Frontal cortex (tissue), 4 donors: ENCODE measurements at places on chromosomes 12 and 14.
A peak's percentile ranks its signal among the peaks of the same experiment; 100 is the strongest.

GRCh38 chr12:109670731-109671130, 42.9 kb upstream of the FAM222A start:
- DNase-seq, result no peak

DNA sequence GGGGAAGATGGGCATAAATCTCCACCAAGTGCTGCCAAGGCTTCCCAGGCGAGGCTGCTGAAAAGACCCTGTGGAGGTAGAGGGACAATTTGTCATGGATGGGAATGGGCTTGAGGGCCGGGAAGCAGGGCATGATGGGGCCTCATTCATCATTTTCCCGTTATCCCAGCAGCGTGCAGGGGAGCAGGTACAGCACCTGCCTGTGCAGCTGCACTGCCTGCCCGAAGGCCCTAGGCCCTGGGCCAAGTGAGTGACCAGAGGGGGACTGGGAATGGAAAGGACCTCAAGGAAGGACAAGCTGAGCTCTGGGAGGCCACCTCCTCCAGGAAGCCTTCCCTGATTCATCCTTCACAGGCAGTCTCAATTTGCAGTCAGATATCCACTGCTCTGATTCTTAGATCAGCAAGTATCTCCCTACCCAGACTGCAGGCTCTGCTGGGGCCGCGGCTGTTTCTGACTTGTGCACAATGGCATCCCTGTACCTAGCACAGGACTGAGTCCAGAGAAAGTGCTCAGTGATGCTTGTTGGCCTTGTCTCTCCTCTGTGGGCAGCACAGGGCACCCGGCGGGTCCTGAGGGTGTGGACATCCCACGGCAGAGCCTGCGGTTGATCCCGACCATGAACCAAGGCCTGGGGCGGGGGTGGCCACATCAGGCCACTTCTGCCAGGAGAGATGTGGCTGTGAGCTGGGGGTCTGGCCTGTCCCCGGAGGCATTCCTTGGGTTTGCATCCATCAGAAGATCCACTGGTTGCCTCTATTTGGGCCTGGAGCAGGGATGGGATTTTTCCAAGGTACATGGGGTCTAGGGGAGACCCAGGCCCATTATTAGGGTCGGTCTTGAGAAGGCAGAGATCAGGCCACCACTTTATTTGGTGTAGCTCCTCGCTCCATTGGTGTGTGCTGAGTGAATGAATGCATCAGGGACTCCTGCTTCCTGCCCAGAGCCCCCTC, 167.3 kb upstream of the RTL1 start:
- DNase-seq, result no peak

GRCh38 chr12:16583969-16584745, 21.8 kb downstream of the LMO3 start:
- no peak for DNase-seq

- no peak for DNase-seq
These were observed 523.1 kb downstream of the SOX5 start for GRCh38 chr12:23426328-23426727.

DNA sequence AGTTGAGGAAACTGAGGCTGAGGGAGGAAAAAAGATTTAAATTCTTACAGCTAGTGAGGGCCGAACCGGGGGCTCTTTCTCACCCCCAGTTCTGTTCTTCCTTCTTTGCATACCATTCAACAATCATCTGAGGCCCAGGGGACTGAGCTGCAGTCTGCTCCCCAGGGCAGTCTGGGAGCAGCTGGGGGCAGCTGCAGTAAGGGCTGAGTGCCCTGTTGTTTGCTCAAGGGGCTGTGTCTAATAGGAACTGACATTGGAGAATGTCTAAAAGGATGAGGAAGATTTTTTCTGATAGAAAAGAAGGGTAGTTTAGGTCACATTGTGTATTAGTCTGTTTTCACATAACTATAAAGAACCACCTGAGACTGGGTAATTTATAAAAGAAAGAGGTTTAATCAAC, 42.2 kb downstream of the SLC17A8 start:
- no peak for DNase-seq

DNA sequence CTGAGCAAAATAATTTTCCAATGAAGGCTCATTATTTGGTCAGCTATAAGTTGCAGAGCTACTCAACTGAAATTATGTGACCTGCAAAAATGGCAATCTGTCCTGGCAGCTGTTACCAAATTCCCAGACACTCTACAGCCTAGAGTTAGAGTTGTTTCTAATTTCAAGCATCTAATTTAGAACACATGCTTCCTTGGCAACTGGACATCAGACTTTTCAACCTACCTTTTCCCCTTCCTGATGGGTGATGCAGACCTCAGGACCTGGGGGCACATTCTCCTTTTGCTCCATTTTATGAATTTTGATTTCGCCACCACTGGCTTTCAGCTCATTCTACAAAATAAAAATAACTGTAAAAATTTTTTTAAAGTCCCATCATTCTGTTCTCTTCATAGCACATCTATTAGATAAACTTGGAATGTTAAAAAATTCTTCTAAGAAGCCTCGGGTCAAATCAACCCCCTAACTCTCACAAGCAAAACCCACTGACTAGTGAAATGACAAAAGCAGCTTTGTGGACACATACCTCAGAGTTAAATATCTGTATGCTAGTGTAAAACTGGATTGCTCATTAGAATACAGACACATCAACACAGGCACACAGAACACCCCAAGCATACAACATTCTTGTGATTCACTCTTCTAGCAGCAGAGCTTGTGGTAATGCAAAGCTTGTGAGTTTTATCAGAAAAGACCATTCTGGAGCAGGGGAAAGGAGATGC, 33.5 kb upstream of the CERS5 start:
- DNase-seq, result no peak

- DNase-seq, result no peak
These were observed 21.7 kb downstream of the TAOK3 start for GRCh38 chr12:118350908-118351559.

- no peak for DNase-seq
These were observed 165.3 kb upstream of the RASSF8 start for GRCh38 chr12:25793196-25793595.

DNA sequence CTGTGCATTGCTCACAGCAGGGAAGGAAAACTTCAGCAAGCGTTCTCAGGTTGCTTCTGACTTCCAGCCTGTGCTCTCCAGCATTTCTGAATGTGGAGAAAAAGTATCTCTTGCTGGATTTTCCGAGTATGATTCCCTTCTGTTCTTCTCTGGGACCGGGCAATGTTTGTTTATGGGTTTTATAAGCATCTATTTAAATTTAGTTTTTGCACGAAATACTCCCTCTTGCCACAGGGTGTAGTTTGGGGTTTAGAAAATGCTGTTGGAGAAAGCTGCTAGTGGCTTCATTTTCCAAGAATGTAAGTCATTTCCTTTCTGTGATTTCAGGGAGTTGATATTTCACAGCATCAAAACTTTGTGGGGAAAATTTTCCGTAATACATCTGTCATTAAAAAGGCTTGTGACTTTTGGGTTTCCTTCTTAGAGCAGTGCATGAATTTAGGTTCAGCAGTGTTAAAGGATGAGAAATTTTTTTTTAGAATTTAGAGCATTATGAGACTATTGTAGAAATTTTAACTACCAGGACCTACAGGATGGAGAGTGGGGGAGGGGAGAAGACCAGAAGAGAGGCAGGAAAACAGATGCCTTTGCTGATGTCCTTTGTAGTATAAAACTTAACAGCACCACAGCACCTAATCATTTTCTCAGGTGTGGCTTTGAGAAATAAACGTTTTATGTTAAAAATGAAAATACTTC, 1.5 kb downstream of the FRMD6 start:
- DNase-seq, result no peak

DNA sequence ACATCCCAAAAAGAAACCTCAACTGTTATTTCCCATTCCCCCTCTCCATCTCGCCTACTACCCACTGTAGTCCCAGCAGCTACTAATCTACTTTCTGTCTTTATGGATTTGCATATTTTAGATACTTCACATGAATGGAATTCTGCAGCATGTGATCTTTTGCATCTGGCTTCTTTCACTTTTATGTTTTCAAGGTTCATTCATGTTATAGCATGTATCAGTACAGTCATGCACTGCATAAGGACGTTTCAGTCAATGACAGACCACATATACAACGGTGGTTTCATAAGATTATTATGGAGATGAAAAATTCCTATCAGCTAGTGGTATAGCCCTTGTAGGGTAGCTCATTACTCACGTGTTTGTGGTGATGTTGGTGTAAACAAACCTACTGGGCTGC, 24.5 kb downstream of the PCNX4 start:
- no peak for DNase-seq

DNA sequence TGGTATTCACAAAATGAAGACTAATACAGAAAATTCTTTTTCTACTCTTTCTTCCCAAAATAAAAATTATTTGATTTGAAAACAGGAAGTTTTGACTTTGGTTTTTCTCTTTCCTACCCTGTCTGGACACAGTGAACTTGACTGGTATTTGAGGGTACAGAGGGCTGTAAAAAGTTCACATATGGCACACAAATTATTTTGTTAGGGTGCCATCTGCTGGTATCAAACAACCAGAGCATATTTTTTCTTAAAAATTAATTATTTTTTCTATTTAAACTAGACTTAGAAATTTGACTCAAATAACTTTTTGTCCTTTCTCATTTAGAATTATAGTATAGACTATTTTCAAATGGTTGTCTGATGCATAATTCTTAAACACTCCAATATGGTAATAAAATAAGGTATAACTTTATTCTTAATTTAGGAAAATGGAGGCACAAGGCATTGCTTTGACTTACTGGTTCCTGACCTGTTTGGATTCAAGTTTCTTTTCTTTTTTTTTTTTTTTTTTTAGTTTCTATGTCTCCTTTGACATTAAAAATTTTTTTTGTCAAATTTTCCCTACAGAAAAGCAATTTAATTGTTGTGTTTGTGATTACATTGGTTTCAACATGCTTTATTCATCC, 390.6 kb downstream of the PRKD1 start:
- no peak for DNase-seq

DNA sequence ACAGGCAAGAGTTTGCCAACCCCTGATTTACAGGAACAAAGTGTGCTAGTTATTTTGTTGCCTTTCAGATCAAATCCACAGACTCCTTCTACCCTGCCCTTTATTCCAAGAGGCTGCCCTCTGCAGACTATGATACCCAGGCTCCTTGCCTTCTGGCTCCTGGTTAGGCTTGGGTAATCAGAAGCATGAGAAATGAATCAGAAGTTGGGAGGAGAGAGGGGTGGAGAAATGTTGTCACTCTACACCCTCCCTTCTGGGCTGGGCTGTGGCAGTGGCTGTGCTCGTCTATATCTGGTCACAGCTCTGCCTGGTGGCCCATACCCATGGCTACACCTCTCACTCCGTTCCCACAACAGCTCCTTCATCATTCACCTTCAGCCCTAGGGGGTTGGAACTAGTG, 204.6 kb upstream of the PLXNC1 start:
- DNase-seq, result no peak

GRCh38 chr12:96497855-96498254, 8.5 kb downstream of the CFAP54 start:
- DNase-seq, result no peak

DNA sequence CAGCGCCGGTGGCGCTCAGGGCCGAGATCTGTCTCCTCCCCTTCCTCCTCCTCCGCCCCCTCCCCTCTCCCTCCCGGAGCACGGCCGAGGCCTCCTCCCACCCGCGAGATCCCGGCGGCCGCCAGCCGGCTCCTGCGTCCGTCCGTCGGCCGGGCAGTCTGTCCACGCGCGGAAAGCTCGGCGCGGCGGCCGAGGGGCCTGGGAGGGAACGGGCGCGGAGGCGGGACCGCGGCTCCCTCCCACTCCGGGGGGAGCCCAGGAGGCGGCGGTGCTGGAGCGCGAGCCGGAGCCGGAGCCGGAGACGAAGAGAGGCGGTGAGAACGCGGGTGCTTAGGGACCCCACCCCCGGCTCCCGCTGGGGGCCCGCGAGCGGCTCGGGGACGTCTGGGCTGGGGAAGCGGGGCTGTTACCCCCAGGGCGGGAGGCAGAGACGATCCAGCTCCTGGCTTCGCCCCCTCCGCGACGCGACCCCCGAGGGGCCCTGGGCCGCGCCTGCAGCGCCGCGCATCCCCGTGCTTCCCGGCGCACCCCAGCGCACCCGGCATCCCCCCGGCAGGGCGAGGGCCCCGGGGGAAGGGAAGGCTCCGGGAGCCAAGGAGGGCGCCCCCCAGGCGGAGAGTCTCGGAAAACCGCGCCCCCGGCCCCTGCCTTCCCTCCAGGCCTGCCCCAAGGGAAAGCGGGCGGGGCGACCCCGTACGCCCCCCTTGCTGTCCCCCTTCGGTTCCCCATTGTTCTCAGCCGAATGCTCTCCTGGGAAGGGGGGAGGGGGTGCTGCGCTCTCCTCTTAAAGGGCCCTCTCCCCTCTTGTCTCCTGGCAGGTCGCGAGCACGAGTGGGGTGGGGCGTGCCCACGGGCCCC, at the start of gene DTX1:
Gene DTX1, plus strand, starts transcription at position 100 of the 858 bp plus-strand sequence. CDS start 1,463 bp downstream, outside the sequence.
- DNase-seq, result peak; percentile 56

DNA sequence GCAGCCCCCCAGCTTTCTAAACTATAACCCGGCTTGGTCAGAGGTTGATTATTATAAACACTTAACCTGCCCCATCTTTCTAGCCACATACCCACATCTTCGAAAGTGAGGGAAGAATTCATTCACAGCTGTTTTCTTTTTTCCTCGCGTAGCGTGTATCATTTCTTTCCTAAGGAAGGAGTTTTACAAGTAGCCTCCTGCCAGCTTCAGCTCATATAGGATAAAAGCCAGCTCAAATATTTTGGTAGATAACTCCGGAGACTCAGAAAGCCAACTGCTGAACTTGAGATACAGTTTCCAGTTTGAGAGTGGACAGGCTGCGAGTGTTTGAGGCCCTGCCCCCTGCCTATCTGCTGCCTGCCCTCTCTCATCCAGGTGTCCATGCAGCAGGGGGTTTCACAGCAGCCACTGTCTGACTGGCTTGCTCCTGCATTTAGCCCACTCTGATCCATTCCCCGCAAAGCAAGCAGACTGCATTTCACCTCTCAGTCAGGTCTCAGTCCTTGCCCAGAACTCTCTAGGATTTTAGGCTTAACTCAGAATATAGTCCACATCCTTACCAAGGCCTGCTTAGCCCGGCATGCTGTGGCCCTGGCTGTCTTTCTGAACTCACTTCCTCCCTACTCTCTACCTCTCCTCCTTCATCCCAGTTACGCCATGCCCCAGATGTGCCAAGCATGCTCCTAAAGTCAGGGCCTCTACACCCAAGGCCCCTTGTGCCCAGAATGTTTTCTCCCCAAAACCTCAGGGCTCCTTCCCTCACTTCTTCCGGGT, 46.9 kb downstream of the EVL start:
- no peak for DNase-seq

DNA sequence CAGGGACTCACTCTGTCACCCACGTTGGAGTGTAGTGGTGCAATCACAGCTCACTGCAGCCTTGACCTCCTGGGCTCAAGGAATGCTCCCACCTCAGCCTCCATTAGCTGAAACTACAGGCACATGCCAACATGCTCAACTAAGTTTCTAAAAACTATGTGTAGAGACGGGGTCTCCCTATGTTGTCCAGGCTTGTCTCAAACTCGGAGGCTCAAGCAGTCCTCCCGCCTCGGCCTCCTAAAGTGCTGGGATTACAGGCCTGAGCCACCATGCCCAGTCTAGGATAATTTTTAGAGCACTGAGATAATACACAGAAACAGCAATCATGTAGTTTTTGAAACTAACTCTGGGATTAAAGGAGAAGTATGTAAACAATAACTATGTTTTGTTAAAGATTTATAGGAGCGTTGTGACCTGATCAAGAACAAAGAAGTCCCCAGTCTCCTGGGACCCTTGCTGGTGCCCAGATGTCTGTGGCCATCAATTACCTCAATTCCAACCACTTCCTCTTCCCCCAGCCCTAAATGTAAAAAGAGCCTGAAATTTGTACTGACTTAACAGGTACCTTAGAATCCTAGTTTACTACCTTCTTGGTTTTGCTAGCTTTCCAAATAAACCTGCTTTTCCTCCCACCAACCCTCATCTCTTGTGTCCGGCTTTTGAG, 28.9 kb upstream of the EGLN3 start:
- DNase-seq, result no peak

GRCh38 chr12:19234171-19234704, 104.7 kb downstream of the PLEKHA5 start:
- DNase-seq, result no peak

GRCh38 chr12:118763234-118763633, 218.1 kb upstream of the SRRM4 start:
- no peak for DNase-seq
